ENCODE measurements at places on chromosomes 2 and 18.
A peak's percentile ranks its signal among the peaks of the same experiment; 100 is the strongest.

- DNase-seq, result peak; percentile 97
Observed at GRCh38 chr2:239275044-239275685, 125.7 kb downstream of the HDAC4 start.

GRCh38 chr2:43084699-43085091 lies 141.7 kb downstream of the ZFP36L2 start:
- no peak for DNase-seq

DNA sequence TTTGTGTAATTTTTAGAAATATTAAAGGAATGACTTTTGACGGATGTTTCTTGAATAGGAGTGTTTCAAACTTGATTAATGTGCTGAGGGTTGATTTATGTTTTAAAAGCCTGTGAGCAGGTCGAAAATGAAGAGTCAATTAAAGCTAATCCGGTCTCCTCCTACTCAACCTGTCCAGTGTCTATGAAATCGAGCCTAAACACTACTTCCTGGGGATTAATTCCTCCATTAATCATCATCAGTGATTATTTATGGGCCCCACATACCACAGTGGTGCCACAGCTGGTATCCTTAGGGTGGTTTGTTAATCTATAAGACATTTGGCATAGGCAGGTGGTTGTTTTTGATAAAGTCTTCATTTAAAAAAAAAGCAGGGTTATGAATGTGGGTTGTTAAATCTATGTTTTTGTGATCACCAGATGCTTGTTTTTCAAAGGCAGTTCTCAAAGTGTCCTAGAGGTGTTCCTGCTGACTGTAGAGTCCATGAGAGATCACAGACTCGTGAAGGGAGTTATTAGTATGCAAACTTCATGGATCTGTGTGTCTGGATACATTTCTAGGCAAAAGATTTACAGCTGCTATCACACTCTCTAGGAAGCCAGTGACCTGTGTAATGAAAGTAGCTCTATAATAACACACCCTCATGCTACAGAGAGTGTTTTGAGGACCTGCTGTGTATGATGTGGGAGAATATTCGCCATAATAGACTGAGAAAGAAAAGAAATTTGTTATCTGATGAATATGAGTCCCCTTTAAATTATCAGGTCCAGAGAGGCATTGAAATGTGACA lies 308.6 kb downstream of the AKAIN1 start:
- no peak for DNase-seq

GRCh38 chr2:165113414-165113813 lies 90.4 kb downstream of the SCN3A start:
- no peak for DNase-seq

DNA sequence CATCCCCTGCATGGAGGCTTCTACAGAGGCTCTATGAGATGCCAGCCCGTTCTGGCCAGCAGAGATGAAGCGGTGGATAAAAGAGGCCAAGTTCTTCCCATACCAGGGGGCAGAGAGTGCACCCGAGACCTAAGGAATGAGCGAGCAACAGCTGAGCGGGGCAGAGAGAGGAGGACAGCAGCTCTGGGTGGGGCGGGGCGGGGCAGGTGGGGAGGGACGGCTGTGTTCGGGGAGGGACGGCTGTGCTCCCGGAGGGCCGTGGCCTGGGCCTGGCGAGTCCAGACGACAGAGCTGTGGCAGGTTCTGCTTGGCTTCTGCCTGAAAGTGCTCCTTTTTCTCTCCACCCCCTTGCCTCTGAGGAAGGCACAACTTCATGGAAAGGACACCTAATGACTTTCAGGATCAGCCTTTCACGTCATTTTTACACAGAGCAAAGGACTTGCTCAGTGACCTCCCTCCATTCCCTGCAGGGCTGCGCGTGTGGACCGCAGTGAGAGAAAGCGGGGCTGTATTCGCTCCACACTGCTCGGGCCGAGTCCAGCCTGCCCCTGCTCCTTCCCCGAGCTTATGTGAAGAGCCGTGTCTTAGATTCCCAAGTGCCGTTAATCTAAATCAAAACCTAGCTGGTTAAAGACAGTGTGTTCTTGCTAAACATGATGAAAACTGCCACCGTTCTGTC lies 232.9 kb downstream of the HDAC4 start:
- no peak for DNase-seq

GRCh38 chr18:46461993-46462392 lies 195.0 kb downstream of the LOXHD1 start:
- no peak for DNase-seq

- no peak for DNase-seq
Observed at GRCh38 chr2:1644427-1644826, 99.9 kb downstream of the PXDN start.

DNA sequence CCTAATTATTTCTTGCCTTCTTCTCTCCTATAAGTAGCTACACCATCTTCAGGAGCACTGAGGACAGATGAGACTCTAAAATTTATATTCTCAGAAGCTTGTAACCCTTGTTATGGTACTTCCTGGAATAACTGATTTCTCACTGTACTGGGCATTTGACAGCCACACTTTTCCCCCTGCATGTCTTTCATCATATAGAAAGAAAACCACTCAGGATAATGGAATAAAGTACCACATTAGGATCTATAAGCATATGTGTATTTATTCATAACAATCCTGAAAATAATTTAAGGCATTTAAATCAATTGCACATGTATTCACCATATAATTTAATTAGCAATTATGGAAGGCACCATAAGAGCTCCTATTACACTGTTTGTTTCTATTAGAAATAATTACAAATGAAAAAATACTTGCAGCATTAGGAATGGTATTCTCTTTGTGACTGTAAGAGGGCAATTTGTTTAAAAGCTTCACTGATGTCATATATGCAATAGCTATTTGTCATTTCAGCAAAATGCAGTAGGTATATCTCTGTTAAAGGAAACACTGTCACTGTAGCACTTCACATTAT lies 216.9 kb upstream of the FSHR start:
- no peak for DNase-seq

DNA sequence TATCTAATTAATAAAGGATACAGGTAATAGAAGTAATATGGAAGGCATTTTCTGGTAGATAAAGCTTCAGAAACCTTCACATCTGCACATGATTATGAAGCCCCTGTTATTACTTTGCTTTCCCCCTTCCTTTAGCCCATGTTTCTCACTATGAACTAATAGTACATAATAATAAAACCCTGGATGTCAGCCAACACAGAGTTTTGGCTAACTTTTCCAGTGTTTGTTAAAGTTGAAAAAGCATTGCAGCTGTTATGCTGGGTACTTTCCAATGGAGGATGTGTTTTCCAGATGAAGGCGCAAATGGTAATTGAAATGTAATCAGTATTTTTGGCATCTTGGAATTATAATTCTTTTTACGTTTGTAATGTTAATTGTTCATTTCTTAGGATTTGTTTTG lies 43.5 kb downstream of the SPTBN1 start:
- no peak for DNase-seq

GRCh38 chr2:119407430-119408220 lies 24.0 kb upstream of the TMEM37 start:
- peak; percentile 52 for DNase-seq

DNA sequence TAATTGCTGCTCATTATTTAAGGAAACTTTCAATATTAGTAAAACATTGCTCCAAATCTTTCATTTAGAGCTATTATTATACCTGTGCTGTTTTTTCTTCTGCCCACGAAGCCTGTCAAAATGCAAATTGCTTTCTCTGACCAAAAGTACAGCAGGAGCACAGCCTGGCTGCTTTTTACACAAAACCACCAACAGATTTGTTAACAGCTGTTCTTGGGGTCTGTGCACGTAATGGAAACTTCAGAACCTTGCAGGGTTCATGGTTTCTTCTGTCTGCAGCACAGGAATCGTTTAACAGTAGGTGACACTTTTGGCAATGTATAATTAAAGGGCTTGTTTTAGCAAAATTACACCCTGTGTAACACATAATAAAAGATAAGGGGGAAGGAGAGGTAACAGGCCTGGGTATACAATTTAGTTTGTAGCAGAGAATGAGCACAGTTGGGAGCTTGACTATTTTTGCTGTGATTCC lies 447.3 kb downstream of the KCNJ3 start:
- no peak for DNase-seq

DNA sequence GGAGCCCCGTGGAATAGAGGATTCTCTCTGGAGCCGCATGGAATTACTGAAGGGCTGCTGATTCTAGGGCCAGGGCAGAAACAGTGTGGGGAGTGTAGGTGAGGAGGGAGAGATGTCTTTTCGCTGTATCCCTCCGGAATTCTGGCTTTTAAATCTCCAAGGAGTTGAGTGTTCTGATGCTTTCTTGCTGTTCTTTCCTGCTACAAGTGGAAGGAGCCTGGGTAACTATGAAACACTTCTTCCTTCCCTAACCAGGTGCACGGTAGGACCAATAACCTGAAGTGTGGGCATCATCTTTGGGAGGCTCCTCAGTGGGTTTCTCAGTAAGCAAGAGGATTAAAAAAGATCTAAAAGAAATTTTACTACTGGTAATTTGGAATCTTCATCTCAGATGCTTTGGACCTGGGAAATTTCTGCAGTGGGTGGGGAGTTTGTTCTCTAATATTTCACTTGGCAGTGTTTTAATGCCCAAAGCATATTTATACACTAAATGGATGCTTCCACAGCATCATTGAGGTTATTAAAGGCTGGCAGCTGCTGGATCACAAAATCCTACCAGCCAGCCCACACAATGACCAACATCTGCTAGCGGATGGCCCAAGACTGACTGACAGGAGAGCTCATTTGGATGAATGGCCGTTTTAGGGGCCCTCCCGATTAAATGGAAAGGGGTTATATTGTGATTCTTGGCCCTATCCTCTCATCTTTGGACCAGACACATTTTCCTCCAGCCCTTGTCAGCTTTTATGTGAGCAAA lies 2.1 kb downstream of the EML6 start:
- DNase-seq, result no peak

DNA sequence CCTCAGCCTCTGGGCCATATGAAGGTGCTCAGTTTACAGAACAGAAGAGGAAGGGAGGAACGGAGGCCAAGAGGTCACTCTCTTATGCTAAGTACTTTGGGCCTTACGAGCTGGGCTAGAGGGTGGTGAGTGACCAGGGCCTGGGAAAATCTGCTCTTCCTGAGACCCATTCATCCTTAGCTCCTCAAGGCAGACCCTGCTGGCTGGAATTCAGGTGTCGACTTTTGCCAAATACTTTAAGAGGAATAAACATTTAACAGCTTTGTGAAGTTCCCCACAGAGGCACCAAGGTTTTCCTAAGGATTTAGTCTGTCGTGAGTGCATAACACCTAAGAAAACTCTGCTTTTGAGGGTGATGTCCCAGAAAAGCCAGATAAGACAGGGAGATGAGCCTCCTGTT lies 129.7 kb upstream of the SIX2 start:
- DNase-seq, result no peak

- no peak for DNase-seq
Observed at GRCh38 chr2:111919794-111920608, 21.6 kb downstream of the MERTK start.

- no peak for DNase-seq
Observed at GRCh38 chr2:15753811-15754702, 162.4 kb downstream of the DDX1 start.

DNA sequence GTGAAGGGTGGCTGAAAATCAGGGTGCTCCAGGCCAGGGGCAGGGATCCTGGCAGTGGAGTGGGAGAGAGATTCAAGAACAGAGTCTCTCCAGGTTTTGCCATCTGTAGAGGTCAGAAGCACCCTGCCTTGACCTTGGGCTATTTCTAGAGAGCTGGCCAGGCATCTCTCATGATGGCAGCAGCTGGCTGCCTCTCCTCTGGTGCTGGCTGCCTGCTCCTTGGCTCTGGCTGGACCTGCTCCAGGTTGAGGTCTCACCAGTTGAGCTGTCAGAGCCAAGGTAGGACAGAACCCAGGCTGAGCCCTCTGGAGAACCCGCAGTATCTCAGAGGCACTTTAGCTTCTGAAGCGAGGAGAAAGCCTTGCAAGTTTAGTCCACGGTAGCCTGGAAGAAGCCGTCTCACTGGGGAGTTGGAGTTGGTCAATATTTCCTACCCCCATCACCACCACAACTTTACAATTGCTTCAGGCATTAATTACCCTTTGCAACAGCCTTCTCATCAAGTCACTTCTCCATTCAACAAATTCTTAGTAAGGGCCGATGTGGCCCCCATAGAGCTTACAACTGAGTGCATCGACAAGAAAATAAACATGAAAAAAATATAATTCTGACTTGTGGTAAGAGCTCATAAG lies 25.6 kb downstream of the GNLY start:
- no peak for DNase-seq

DNA sequence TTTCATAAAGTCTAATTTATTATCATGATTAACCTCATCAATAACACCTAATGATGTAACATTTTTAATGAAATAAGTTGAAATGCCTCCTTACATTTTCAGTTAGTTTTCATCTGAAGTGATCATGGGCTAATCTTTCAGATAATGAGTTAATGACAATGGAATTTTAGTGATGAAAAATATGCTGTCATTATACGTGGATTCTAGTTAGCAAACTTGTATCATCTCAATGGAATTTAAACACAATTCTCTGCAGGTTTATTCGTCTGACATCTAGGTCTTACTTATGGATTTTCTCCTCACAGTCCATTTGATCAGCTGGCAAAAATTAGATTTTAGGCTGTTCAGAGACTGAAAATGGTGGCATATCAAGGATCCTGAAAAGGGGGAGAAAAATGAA lies 885.0 kb downstream of the SLC4A3 start:
- DNase-seq, result no peak

DNA sequence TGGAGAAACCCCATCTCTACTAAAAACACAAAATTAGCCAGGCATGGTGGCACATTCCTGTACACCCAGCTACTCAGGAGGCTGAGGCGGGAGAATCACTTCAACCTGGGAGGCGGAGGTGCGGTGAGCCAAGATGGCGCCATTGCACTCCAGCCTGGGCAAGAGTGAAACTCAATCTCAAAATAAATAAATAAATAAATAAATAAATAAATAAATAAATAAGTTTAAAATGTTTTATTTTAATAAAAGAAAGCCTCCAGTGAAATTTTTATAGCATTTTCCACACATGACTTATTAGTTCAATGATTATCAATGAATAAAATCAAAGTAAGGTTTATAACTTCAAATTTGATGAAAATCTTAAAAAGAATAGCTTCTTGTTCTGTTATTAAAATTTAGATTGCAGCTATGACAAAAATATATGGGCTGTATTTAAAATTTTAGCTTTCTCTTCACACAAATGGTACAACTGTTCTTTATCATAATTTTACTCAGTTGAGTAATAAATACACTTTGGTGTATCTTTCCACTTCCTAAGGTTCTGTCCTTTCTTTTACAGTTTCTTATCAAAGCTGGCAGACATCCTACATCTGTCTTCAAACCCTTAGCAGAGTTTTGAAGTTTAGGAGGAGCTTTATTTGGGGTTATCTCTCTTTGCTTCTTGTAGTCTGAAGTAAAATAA lies 78.4 kb upstream of the ZSWIM2 start:
- no peak for DNase-seq

GRCh38 chr2:9532421-9532820 lies 23.2 kb downstream of the ADAM17 start:
- no peak for DNase-seq

All from HCT116 (cell line).